ENCODE measurements at places on chromosomes 2 and 18.
A peak's percentile ranks its signal among the peaks of the same experiment; 100 is the strongest.

DNA sequence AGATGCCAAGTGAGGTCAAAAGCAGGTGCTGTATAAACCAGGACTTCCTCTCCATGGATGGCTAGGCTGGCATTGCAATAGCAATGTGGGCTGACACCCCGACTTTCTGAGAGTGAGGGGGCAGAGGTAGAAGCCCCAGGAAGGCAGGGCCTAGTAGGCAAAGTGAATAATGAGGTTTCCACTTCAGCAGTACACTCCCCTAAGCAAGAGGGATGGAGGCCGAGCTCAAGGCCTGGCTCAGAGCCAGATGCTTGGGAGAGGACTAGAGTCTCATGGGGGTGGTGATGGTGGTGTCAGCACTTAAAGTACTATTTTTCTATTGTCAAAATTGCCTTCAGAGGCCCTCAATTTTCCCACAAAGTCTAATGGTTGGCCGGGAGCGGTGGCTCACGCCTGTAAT is 41.6 kb upstream of the HK2 start:
- no peak for DNase-seq

DNA sequence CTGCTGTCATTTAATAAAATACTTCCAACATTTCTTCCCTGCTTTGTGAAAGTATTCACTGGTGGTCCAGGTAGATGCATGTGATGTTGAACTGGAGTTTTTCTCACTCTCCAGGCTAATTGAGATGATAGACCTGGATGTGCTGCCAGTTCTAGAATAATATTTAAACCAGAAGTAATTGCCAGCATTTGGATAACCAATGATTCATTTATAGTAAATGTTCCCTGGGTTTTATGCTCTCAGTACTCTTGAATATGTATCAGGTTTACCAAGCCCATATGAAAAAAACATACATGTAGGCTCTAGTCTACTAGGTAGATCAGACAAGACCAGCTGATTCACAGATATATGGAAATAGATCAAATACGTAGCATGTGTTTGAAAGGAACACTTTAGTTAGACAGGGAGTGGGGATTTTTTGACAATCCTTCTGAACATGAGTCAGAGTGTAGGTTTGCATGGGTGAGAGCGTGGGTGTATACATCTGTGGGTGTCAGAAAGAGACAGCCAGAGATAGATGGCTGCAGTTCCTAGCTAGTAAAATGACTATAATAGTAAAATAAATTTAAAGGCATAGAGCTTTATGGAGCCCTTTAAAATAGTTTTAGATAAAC is 115.1 kb downstream of the NAB1 start:
- no peak for DNase-seq

- DNase-seq = no peak
Measured at GRCh38 chr2:240259924-240260529, 119.6 kb upstream of the OTOS start.

DNA sequence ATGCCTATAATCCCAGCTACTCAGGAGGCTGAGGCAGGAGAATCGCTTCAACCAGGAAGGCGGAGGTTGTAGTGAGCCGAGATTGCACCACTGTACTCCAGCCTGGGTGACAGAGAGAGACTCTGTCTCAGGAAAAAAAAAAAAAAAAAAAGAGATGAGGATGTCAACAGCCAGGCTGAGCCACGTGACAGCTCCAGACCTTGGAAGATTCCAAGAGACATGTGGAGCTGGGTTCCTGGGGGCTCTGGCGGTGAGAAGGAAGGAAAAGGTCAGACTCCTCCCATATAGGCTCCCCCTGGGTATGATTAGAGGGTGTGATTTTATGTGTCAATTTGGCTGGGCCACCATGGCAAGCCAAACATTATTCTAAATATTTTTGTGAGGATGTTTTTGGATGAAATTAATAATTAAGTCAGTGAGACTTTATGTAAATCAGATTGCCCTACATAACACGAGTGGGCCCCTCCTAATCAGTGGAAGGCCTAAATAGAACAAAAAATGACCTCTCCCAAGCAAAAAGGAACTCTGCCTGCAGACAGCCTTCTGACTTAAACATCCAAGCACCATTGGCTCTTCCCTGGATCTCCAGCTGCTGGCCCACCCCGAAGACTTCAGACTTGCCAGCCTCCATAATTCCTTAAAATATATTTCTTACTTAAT is 81.6 kb downstream of the MRO start:
- no peak for DNase-seq

- DNase-seq = no peak
Measured at GRCh38 chr18:55202232-55202917, 243.1 kb upstream of the CCDC68 start.

GRCh38 chr2:127040169-127040568 is 66.8 kb downstream of the BIN1 start:
- no peak for DNase-seq

DNA sequence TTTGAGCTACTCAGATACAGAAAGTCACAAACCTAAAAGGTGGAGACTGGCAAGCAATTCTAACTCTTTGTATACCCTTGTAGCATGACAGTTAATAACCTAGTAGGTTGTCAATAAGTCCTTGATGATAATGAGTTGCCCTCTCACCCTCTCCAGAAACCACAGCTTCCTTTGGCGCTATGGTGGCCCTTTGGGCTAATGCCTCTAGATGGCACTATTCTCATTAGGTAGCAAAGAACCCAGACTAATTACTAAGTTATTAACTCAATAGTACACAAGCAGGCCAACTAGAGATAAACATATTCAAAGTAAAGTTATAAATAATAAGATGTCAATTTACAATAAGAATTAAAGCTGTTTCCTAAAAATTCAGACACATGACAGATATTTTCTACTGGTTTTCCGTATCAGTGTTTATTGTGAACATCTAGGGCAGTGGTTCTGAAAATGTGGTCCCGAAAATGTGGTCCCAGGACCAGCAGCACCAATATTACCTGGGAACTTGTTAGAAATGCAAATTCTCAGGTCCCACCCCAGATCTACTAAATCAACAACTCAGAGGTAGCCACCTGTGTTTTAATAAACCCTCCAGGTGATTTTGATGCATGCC is 41.1 kb downstream of the LDAH start:
- peak; percentile 11 for DNase-seq

DNA sequence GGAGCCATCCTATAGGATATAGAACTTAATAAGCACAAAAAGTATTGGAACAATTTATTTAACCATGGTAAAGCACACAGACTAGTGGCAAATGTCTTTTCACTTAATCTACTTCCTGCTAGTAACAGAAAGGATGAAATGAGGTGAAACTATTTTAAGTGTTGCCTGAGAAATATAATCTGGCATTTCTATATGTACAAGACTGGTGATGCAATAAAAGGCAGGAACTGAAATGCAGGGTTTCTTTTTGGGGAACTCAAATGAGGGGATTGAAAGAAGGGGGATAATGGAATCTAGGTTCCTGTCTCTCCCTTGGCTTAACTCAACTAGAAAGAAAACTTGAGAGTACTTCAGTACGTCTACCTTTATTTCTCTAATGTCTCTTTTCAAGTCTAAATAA is 122.3 kb downstream of the MEMO1 start:
- peak; percentile 3 for DNase-seq

DNA sequence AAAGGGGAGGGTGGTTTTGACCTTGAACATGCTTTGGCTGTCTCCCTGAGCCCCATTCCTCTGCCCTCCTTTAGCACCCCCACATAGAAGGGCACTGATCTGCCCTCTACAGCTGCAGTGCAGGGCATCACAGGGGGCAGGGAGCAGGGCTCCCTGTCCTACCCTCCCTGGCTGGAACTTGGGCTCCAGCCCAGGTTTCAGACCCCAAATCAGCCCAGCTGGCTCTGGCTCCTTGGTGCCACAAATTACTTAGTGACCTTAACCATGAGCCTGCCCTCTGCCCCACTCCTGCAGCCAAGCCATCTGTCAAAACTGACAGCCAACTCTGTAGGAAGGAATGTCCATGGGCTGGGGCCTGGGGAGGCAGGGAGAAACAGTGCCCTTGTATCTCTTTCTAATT is 105.6 kb downstream of the MAPK4 start:
- no peak for DNase-seq

- DNase-seq = no peak
Measured at GRCh38 chr2:167784084-167784425, 463.3 kb downstream of the STK39 start.

Measured in AG10803 (cell line).